ENCODE measurements at places on chromosomes 16 and 17. TPM values are rescaled to one million over a fixed set of nuclear protein-coding genes. Genes with fewer than 3 reads are reported as not detected.

Gene HSD17B1
- 0.59 TPM for total RNA-seq

Gene CCL8
- 3.1 TPM for total RNA-seq

Gene TLE7
- not detected for total RNA-seq

Gene SBK1
- total RNA-seq = 1.3 TPM

Data from skin of body (tissue), 3 donors.